Activated naive CD8-positive, alpha-beta T cell treated with anti-CD3 and anti-CD28 coated beads for 36 hours (primary cell): ENCODE measurements at places on chromosomes 13 and 19. TPM values are rescaled to one million over a fixed set of nuclear protein-coding genes. Genes with fewer than 3 reads are reported as not detected.

GRCh38 chr19:32566246-32566830 lies 14.7 kb upstream of the PDCD5 start:
- no peak overlapping the region for H3K27ac ChIP-seq
- H3K4me3 ChIP-seq = no peak overlapping the region
- DNase-seq = no peak
- no peaks in the 10 kb centered on the region for H3K36me3 ChIP-seq

DNA sequence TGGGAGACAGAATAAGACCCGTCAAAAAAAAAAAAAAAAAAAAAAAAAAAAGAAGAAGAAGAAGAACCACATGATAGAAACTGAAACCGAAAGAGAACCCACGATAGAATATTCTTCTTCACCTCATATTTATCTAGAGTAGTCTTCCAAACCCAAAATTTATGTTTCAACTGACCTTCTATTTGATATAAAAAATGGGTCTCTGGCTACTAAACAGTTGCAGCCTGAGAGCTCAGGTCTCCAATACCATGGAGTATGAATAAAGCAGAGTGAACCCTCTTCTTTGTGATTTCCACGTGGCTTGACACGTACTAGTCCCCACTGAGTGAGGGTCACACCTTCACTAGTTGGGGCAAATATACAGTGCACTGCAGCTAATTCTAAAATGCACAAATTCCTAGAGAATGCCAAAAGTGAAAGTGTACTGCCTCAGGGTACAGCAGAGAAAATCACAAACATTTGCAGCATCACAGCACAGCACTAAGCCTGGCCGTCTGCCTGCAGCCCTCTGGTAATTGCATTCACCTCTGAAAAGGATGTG lies 30.8 kb upstream of the RFC3 start:
- DNase-seq = peak; percentile 1
- H3K27ac ChIP-seq = peak overlapping the region; percentile 25
- H3K27me3 ChIP-seq = no peaks in the 10 kb centered on the region
- H3K4me1 ChIP-seq = peaks cover 10% of the 10 kb centered on the region
- H3K36me3 ChIP-seq = peaks cover 8% of the 10 kb centered on the region

The STX10 gene
- 53.3 TPM for total RNA-seq

GRCh38 chr19:46251416-46251815 lies 21.9 kb downstream of the IGFL1 start:
- peaks cover 54% of the 10 kb centered on the region for H3K27me3 ChIP-seq
- H3K27ac ChIP-seq = no peak overlapping the region
- DNase-seq = no peak
- H3K4me3 ChIP-seq = no peak overlapping the region
- no peaks in the 10 kb centered on the region for H3K4me1 ChIP-seq

DNA sequence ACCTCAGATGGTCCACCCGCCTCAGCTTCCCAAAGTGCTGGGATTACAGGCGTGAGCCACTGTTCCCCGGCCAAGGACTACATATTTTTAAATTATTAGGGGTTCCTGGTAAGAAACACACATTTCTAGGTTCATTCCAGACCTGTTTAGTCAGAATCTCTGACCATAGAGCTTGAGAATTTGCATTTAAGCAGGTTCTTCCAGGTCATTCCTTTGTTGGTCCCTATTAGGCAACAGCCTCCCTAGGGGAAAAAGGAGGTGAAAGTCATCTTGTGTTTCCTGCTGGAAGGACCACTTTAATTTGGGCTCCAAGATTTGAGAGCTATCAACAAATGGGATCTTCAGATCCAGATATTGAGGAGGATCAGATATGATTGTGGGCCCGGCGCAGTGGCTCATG lies 16.3 kb downstream of the S1PR2 start:
- no peaks in the 10 kb centered on the region for H3K27me3 ChIP-seq
- no peak overlapping the region for H3K4me3 ChIP-seq
- DNase-seq = no peak
- no peaks in the 10 kb centered on the region for H3K36me3 ChIP-seq
- no peaks in the 10 kb centered on the region for H3K4me1 ChIP-seq
- no peak overlapping the region for H3K27ac ChIP-seq

DNA sequence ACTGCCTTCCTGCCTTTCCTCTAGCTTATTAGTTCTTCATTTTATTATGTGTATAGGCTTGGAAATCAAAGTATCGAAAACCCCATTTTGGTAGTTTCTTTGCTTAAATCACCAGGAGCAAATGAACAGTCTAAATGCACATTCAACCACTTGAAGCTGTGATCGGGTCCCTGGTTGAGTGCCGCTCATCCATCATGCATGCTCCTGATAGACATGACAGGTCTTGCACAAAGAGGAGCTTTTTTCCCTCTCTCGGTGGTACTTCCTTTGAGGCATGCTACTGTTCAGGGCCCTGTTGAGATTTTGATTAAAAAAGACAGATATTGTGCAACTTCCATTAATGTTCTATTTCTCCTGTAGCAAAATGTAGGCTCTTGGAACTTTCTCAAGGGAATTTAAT lies 185.8 kb downstream of the OLFM4 start:
- H3K36me3 ChIP-seq = no peaks in the 10 kb centered on the region
- no peak overlapping the region for H3K4me3 ChIP-seq
- DNase-seq = no peak
- no peak overlapping the region for H3K27ac ChIP-seq
- H3K27me3 ChIP-seq = no peaks in the 10 kb centered on the region

- H3K27me3 ChIP-seq = no peaks in the 10 kb centered on the region
- no peak overlapping the region for H3K4me3 ChIP-seq
- peaks cover 12% of the 10 kb centered on the region for H3K4me1 ChIP-seq
- H3K27ac ChIP-seq = no peak overlapping the region
- peaks cover 3% of the 10 kb centered on the region for H3K36me3 ChIP-seq
Observed at GRCh38 chr13:44120043-44120442, 240.3 kb downstream of the LACC1 start.

GRCh38 chr19:57771417-57771816 lies 1.9 kb downstream of the ZNF586 start:
- peak overlapping the region; percentile 52 for H3K27ac ChIP-seq
- peaks cover 81% of the 10 kb centered on the region for H3K36me3 ChIP-seq
- H3K27me3 ChIP-seq = no peaks in the 10 kb centered on the region
- peaks cover 32% of the 10 kb centered on the region for H3K4me1 ChIP-seq
- no peak for DNase-seq
- peak overlapping the region; percentile 92 for H3K4me3 ChIP-seq
